ENCODE measurements at places on chromosomes 5 and 9.

DNA sequence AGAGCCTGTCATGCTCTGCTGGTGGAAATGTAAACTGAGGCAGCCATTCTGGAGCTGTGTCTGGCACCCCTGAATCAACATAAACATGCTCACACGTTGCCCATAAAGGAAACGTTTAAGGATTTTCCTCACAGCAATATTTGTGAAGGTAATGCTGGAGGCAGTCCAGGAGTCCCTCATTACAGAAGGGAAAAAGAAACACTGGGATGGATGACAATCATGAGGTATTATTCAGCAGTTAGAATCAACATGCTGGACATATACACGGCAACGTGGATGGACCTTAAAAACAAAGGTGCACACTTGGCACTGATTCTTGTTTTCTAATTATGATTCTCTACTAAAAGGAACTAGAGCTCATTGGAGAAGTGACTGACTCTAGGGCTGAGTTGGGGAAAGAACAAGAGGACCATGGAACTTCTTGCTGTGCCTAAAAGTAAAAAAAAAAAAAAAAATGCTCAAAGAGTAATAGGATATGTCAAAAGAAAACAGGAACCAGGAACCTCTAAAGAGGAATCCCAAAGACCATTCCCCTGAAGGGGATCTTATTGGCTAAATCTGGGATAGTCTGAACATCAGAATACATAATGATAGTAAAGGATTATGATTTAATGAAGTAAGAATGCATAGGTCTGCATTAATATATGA, 18.6 kb downstream of the B4GALT1 start:
- DNase-seq: no peak

DNA sequence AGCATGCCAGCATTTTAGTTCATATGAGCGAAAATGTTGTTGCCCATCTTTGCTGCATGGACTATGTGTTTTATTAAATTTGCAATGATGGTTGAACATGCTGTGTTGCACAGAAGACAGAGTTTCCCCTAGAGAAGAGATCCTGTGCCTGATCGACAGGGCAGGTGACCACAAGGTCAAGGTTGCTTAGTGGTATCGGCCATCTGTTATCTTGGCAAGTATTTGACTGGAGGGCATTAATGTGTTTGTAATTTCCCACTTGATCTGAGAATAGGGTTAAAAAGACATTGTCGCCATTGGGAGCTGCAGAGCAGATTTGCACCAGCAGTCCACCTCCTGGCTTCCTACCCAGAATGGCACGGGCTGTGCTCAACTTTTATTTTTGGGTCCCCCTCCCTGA, 1523.6 kb upstream of the WWC1 start:
- no peak for DNase-seq

- DNase-seq: no peak
Observed at GRCh38 chr9:126561582-126561981, 52.1 kb upstream of the LMX1B start.

- no peak for DNase-seq
Observed at GRCh38 chr5:167363065-167363464, 928.4 kb upstream of the WWC1 start.

DNA sequence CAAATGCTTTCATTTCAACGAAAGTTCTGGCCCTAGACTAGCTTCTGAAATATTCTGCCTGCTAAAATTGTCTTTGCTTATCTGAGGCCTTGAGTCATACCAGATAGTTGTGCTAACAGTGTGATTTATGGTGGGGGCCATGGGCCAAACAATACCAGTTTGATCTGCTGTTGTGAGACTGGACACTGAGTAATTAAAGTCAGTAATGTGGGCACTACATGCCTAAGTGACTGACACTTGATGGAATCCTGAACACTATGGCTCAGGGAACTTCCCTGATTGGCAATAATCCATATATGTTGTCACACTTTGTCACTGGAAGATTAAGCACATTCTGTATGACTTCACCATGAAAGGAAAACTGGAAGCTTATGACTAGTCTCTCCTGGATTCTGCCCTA, 127.6 kb upstream of the CYLC2 start:
- DNase-seq: no peak

Data from head of caudate nucleus (tissue), 42 donors.